Esophagus squamous epithelium (tissue), 5 donors: ENCODE measurements at places on chromosomes 12 and 14.

DNA sequence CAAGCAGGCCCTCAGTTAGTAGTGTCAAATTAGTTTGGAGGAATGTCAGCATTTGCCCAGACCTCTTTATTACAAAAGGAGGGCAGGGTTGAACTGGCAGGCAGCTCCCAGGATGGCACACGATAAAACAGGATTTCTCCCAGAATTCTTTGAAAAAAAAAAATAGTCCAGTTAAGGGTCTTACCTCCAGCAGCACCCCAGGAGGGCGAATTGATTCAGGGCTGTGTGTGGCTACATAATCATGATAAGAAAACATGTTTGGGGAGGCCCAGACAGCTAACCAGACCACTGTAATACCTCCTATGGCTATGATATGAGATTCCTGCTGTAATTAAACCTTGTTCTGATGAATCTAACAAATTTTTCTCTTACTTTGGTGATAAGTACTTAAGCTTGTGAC, 38.8 kb upstream of the NT5DC3 start:
- no peak for DNase-seq

- DNase-seq: no peak
These were observed 1.1 kb upstream of the HOMEZ start for GRCh38 chr14:23286902-23287479.

DNA sequence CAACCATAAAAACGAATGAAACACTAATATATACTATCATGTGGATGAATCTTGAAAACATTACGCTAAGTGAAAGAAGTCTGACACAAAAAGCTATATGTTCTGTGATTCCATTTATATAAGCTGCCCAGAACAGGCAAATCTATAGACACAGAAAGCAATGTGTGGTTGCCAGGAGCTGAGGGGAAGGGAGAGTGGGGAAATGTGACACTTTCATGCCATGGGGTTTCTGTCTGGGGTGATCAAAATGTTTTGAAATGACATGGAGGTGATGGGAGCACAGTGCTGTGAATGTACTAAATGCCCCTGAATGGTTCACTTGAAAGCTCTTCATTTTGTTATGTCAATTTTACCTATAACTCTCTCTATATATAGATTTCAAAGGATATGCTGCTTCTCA, 30.1 kb downstream of the ATG14 start:
- no peak for DNase-seq

DNA sequence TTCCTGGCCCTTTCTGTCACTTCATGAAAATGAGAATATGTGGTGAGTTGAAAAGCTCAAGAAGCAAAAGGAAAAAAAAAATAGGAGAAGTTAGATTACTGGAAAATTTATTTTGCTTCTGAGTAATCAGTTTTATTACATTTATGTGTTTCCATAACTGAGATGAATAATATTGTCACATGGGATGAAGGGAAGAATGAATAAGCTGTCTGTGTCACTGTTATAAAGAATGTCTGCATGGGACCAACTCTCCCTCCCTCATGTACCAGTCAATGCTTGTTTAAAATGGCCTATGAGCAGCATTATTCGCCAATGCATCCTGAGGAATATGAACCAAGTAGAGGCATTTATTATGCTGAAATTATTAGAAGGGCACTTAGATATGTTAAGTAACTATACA, 246.3 kb downstream of the PRKD1 start:
- DNase-seq: no peak

GRCh38 chr12:15088105-15088504, 115.3 kb downstream of the PDE6H start:
- no peak for DNase-seq

DNA sequence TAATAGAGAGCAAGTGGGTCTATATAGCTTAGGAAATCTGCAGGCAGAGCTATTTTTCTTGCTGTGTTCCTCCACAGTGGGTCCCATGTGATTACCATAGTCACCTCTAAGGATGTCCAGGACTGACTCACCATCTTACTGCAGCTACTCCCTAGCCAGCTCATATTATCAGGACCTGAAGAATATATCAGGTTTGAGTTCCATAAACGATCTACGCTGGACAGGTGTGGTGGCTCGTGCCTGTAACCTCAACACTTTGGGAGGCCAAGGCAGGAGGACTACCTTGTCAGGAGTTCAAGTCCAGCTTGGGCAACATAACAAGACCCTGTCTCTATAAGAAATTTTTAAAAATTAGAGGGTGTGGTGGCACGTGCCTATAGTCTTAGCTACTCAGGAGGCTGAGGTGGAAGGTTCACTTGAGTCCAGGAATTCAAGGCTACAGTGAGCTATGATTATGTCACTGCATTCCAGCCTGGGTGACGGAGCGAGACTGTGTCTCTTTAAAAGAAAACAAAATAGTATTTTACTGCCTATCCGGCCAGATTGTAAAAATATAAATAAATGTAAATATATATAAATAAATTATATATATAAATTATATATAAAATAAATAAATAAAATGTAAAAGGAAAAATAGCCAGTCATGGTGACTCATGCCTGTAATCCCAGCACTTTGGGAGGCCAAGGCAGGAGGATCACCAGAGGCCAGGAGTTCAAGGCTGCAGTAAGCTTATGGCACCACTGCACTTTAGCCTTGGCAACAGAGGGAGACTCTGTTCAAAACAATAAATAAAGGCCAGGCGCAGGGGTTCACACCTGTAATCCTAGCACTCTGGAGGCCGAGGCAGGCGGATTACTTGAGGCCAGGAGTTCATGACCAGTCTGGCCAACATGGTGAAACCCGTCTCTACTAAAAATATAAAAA, 6.9 kb upstream of the SPRYD4 start:
- DNase-seq: no peak

DNA sequence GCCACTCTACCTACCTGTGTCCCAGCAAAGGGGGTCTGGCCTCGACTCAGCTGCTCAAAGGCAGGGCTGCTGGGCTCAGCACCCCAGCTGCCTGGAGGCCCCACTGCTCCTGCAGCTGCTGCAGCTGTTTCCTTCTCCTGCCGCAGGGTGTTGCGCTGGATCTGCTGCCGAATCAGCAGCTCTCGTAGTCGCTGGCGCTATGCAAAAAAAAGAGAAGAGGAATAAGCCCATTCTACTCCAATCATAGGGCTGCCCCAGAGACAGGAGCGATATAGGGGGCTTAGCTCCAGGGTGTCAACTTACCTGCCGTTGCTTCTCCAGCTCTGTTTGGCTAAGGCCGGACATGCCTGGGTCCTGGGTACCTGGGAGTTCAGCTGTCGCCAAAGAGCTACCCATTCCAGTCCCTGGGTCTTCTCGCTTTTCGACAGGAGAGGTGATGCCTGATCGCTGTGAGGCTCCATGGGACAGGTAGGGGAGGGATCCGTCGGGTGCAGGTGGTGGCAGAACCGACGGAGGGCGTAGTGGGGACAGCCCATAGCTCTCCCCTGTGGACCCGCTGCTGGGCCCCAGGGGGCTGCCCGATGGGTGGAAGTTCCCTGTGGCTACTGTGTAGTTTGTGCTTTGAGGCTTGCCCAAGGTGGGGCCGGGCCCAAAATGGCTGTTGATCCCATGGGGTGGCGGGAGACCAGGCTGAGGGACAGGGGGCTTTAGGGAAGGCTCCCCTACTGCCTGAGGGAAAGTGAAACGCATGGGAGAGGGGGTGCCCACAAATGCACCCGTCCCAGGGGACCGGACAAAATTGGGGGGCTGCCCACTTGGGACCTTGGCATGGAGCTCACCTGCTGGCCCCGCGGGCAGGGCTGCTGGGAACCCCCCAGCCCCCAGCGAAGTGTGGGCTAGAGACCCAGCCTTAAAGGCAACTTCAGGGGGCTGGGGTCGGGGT, 20.9 kb downstream of the KMT2D start:
- DNase-seq: no peak

- no peak for DNase-seq
These were observed 129.9 kb downstream of the CPNE8 start for GRCh38 chr12:38775457-38775856.

DNA sequence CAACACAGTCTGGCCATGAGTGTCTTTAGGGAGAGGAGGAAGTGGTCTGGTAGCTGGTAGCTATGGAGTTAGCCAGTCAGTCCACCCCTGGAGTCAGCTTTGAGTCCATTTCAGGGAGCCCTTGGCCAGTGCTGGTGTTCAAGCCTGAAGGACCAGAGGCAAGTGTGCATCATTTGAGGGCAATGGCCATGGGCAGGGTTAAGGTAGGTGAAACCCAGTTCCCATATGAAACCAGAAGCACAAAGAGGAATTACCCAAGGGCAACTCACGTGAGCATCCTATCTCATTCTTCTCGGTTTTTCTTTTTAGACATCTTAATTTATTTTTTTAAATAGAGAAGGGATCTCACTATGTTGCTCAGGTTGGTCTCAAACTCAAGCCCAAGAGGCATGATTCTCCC, 61.3 kb upstream of the ACTN1 start:
- no peak for DNase-seq
